ENCODE measurements at places on chromosomes 2 and 18.

DNA sequence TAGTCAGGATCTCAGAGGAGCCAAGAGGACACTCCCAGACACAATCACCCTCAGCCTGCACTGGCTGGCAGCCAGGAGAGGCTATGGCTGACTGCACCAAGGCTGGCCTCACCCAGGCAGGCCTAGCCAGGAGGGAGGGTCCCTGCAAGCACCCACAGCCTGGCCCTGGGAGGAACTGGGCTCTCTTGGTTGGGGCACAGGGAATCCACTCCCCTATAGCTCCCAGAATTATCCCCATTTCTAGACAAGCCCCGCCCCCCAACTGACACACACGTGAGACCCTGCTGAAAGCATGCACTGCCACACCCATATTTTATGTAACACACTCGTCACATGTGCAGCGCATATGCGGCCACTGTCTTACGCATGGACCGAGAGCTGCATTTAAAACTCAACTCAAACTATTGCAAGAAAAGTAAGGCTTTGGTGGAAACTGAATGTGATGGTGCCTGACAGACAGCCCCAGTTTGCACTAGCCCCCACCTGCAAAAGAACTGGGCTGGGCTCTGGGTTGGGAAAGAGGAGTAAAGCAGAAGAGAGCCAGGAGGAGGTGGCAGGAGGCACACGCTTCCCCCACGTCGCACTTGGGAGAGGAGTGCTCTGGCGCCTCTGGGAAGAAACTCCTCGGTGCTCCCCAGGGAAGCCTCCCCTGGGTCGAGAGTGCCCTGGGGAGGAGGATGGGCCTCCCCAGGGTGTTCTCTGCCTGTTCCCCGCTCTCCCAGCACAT is 28.9 kb upstream of the ARHGEF4 start:
- no peak for DNase-seq

DNA sequence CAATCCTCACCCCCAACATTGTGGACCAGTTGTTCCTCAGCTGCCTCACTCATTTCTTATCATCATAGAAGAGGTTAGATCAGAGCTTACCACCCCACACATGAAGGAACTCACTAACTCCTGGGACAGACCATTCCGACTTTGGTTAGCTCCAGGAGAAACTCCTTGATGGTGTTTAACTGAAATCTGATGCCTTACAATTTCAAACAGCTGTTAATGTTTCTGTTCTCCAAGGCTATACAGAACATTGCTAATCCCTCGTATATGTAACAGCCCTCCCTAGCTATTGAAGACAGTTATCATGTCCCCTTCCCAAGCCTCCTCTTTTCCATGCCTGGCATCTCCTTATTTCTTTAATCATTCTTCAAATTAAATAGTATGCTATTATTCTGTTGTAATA is 14.8 kb downstream of the ERBB4 start:
- DNase-seq = no peak

GRCh38 chr18:22282311-22283115 is 113.1 kb downstream of the GATA6 start:
- DNase-seq = no peak

DNA sequence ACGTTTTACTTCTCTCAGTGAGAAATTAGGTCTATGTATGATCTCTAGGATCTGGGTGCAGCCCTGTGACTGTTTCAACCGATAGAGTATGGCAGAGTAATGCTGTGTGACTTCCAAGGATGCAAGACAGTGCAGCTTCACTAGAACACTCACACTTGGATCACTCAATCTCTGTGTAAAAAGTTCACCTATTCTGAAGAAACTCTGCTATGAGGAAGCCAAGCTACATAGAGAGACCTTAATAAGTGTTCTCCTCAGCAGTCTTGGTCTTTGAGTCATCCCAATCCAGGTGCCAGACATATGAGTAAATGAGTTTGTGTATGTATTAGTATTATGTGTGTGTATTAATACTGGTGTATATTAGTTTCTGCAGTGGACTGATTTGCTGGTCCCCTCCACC is 335.0 kb downstream of the NR4A2 start:
- DNase-seq = no peak

DNA sequence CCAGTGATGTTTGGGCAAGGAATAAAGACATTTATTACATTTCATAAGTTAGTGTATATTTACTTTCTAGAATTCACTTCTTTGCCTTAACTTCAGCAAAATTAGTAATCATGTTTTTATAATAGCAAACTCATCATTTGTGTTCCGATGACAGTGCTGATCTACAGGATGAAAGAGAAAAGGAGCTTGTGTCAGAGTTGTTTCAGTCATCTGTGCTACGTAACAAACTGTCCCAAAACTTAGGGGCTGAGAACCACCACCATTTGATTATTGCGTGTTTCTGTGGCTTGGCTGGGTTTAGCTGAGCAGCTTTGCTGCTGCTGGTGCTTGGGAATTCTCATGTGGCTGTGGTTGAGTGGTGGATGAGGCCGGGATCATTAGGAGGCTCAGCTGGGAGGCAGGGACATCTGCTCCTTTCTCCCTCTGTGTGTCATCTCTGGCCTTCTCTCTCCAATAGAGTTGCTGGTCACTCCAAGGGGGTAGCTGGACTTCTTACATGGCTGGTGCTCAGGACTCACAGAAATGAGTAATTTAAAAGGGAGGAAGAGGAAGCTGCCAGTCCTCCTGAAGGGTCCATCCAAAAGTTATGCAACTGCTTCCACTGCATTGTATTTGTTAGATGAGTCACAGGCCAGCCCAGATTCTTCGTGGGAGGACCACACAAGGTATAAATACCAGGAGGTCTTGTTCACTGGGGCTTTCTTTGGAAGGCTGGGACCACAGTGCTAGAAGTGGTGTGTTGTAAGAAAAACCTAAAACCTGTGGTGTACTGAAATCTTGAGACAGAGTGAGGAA is 43.4 kb upstream of the HAAO start:
- no peak for DNase-seq

GRCh38 chr2:189446780-189447179 is 5.5 kb downstream of the WDR75 start:
- DNase-seq = no peak

GRCh38 chr2:158904627-158905177 is 63.7 kb upstream of the TANC1 start:
- DNase-seq = no peak

- DNase-seq = no peak
Measured at GRCh38 chr18:13137670-13138419, 80.7 kb upstream of the LDLRAD4 start.

DNA sequence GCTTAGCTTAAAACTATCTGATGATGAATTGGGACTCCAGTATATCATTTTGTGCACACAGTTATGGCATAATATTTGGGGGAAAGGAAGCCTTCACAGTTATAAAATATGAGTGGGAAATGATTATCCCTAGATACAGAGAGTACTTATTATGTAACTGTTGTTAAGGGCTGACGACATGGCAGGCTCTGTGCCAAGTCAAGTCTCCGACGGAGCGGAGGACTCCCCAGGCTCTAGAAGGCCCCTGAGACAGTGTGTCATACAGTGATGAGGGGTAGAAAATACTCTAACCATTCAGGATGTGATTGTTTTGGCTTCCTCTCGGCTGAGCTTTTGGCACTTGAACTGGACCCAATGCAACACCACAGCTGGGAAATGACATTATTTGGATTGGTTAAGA is 211.8 kb downstream of the SLC8A1 start:
- DNase-seq = no peak

DNA sequence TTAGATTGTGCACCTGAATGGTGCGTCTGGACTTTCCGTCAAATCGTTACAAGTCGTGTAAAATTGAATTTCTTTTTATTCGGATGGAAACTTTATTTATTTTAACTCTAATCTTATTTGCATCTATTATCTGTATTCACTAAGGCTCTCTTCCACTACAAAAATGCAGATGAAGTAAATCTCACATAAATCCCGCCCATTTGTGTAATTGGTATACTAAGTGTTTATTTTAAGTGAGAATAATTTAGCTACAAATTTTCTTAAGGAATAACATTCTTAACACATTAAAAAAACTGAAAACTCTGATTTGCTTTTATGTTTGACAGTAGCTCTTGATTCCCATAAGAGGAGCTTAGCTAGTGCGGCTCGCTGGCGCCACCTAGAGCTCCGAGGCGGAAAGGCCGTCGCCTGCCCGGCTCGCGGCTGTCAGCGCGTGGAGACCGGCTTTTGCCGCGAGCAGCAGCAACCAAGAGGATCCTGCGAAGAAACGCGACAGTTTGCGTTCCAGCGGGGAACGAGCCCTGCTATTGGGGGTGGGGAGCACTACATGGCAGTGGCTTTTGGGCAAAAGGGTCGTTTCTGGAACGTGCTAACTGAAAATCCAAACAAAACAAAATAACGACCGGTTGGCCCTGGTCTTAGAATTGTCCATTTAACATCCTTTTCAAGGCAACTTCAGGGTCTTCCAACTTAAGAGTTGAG is 6.7 kb downstream of the SP9 start:
- DNase-seq = no peak

GRCh38 chr2:169761251-169761969 is 27.8 kb downstream of the KLHL23 start:
- no peak for DNase-seq

GRCh38 chr18:10232062-10232461 is 222.4 kb upstream of the APCDD1 start:
- no peak for DNase-seq

DNA sequence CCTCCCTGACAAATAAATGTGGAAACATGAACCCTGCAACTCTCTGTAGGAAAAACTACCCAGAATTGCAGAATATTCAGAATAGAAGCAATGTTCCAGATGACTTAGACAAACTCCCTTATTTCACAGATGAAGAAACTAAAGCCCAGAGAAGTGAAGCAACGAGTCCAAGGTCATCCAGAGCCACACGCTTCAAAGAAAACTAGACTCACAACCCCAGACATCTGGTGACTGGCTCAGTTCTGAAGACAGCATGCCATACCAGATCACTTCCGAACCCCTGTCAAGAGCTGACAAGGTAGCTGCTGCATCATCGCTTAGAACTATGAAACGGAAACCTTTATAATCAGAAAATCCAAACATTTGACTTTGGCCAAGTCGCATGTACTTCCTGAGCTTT is 101.3 kb downstream of the PID1 start:
- no peak for DNase-seq

DNA sequence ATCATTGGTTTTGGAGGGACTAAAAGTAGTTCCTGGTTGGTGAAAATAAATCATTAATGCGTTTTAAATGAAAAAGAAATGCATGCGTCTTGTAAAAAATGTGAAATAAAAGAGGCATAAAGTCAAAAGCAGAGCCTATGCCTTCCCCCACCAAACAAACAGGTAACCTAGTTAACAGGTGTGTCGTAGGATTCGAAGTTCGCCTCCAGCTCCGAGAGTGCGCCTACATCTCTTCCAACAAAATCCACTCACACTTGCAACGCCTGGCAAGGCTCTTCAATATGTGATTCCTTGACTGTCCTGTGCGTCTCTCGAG is 677 bp upstream of the SMAD4 start:
- no peak for DNase-seq

GRCh38 chr2:9939587-9940485 is 11.7 kb upstream of the GRHL1 start:
- DNase-seq = no peak

- DNase-seq = no peak
Measured at GRCh38 chr2:7015007-7015950, 98.1 kb downstream of the RNF144A start.

DNA sequence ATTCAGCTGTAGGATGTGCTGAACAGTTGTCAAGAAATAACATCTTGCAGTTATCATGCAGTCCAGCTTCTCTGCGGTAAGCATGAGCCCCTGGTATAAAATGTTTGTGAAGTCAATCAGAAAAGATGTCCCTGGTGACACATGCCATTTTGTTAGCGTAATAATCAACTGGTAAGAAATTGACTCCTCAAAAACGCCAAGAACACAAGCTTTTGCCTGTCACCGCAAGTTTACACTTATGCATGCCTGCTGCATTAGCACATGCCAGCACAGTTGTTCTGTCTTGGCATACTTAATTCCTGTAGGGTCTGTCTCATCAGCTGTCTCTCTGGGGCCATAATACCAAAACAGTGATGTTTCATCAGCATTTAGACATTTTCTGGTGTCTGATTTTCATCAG is 524.8 kb upstream of the DSEL start:
- no peak for DNase-seq

DNA sequence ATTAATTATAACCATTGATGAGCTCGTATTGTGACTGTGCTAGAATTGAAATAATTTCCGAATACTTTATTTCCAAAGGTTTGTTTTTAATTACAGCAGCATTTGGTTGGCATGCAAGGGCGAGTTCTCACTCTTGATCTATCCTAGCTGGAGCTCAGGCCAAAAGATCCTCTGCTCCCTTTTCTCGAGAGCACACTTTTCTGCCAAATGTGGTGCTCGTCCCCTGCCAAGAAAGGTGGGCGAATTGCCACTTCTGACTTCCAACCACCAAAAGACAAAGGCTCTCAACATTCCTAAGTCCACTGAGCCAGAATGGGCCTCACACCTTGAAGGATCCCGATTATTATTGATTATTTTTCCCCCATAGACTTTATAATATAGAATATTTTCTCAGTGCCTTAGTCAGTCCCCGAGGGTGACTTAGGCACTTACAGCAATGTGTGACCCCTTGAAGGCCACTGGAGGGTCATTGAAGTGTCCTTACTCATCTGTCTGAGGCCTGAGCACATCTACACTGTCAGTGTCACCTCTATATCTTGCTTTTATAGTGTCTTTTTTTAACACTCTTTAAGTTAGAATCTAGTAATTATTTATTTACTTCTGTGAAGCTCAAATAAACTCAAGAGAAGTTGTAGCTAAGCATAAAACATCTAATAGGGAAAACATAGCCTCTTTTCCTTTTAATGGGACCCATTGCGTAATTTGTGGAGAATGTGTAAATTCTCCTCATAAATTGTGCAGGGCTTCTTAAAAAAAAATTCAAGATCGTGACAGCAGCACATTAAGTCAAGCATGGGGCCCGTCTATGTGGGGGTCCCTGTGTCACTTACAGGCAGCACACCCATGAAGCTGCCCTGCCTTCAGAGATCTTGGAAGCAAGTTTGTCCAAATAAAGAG is 98.3 kb downstream of the MEIS1 start:
- DNase-seq = no peak

DNA sequence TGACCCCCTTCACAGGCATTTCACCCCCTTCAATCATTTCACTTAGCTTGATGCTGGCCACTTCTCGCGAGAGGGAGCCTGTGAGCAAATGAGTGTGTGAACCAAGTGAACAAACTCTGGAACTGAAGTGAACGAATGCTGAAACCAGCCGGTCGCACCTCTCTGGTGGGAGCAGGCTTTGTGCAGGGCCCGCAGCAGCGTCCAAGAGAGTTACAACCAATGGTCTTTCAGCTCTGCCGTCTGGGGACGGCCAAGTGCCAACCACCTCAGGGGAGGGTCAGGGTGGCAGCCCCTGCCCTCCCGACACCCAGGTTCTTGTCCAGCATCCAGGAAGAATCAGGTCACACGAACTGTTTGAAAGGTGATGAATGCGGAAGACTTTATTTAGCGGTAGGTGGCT is 764.0 kb downstream of the SUCLG1 start:
- no peak for DNase-seq

DNA sequence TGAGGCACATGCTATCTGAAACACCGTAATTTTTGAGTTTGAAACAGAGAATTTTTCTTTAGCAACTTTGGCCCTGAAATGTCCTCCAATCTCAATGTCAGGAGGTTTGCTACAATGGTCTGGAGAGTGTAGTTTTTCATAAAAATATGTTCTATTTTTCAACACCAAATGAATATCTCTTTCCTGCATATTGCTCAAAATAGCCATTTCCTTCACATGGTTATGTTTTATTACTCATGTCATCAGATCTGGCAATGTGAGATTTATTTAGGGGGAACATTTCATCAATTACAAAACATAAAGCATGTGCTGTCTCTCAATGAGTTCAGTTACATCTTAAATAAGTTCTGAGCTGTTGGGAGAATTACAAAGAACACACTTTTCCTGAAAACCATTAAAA is 871.9 kb upstream of the FSHR start:
- no peak for DNase-seq

All from iPS DF 6.9 (cell line).